ENCODE measurements at places on chromosomes 1 and 21.

GRCh38 chr1:243716906-243717305 lies 133.1 kb downstream of the AKT3 start:
- DNase-seq, result no peak

- DNase-seq, result no peak
These were observed 50.9 kb downstream of the ACBD6 start for GRCh38 chr1:180451504-180451903.

- DNase-seq, result no peak
These were observed 10.1 kb upstream of the EXO1 start for GRCh38 chr1:241837901-241838300.

DNA sequence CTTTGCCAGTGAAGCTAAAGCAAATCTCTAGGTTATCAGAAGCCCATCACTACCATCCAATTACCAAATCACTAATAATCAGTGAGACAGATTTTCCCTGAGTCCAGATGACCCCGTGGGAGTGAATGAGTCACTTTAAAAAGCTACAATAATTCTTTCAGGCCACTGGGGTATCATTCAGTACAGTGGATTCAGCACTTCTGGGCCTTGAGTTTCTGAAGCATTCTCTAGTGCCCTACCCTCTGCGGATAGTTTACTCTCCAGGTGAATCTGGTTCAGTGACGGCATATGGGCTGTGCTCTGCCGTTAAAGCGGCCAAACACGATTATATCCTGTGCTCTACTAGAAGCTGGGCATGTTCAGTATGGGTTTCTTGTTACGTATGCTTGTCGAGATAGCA lies 26.1 kb downstream of the NR5A2 start:
- no peak for DNase-seq

- DNase-seq, result no peak
These were observed 81.7 kb downstream of the PTPRU start for GRCh38 chr1:29317916-29318530.

- no peak for DNase-seq
These were observed 40.7 kb upstream of the GORAB start for GRCh38 chr1:170491291-170491690.
